ENCODE measurements at places on chromosomes 1 and 21.

DNA sequence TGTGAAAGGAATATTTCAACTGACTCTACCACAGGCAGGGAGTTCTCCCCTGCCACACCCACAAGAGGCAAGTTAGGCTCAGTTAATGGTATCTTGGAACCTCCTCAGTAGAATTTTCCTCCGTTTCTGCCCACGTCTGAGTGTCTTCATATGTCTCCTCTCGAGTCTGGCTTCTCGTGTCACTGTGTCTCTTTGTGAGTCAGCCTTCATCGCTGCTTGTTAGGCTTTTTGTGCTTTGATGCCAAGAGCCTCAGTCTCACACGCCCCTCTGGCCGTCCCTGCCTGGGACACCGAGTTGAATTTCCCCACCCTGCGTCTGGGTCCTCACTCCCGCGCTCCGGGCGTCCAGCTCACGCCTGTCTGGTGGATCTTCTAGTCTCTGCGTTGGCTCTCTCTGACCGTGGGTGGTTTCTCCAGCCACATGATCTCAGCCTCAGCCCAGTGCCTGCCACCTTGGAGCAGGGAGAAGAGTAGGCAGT is 125.7 kb upstream of the GADD45A start:
- DNase-seq = no peak

GRCh38 chr21:41571938-41572510 is 64.1 kb upstream of the TMPRSS2 start:
- DNase-seq = no peak

- no peak for DNase-seq
Measured at GRCh38 chr1:94660994-94661393, 119.4 kb upstream of the F3 start.

DNA sequence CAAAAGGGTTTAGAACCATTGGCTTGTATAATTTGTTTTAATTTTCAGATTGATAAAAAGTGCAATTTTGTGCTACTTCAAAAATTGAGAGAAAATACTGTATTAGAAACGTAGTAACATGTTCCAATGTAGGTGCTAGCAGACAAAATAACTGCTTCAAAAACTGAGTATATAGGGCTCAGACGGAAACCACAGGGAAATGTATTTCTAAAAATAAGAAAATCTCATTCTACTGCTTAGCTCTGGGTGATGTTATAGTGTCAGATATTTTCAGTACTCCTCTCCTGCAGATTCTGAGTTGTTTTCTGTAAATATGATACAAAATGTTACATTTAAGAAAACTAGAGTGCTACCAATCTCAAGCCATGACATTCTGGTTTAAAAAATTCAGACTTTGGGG is 55.4 kb downstream of the KCNK2 start:
- DNase-seq = no peak

GRCh38 chr1:150925080-150925479 is 1.1 kb upstream of the SETDB1 start:
- DNase-seq = no peak

DNA sequence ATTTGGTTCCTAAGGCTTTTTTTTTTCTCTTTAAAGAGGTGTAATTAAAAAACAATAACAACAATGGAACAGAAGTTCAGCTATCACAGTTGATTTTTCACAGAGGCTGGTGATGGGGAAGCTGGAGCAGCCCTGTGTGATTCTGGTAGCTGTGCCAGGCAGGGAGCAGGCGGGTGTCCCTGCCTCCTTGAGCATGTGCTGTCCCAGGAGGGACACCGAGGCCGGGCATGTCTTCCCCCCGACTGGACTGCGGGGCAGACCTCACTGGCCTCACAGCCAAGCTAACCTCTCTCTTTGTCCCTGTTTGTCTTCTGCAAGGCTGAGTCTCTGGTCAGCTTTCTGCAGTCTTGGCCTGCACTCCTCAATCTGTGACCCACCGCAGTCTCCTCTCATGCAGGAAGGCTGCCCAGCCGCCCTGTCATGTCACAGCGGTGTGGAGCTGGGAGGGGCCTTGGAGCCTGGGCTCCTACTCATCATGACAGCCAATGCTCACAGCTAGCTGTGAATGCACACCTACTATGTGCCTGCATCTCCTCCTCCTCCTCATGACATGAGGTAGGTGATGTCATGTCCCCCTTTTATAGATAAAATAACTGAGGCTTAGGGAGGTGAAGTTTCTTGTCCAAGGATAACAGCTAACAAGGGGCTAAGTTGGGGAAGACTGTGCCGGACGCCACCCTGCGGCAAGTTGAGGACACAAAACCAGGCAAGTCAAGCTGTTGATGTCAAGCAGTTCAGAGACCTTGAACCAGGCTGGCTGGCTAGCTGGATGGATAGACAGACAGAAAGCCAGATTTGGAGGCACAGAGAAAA is 10.3 kb upstream of the ACTL8 start:
- no peak for DNase-seq

DNA sequence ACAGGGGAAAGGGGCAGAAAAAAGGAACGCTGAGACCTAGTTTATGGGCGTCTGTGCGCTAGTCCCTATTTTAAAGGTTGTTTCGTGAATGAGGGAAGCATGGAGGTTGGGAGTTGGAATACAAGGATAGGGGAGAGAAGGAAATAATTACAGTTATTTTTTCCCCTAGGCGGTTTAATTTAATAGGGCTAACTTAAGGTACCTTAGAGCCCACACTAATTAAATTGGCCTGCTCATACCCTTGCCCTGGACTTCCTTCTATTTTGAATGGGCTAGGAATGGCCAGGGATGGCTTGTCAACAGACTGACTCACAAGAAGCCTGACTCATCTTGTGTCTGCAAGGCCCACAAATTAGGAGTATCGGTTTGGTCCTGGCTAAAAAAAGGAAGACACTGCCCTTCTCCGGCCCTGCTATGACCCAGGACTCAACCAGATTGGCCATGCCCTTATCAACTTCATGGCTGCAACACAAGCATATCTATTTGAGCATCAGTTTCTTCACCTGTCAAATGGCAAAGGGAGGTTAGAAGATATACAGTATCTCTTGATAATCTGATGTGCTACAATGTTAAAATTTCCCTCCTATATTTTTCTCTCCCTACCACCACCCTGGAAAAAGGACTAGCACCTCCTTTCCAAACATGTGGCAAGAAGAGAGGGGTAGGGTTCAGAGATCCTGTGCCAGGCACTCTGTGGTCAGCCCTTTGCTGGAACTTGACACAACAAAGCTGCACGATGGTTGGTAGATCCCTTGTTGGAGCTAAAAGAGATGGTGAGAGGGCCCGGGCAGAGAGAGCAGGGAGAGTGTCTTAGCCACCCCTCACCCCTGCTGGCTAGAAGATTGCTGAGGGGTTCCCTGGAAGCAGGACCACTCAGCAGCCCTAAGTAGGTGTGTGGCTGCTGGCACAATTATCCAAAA is 2.2 kb upstream of the SSBP3 start:
- peak; percentile 87 for DNase-seq

GRCh38 chr21:44298301-44298700 is 1.6 kb upstream of the PFKL start:
- no peak for DNase-seq

GRCh38 chr21:34072145-34073031 is 990 bp upstream of the MRPS6 start:
- no peak for DNase-seq

GRCh38 chr1:151294742-151295462 is 12.8 kb downstream of the ZNF687 start:
- no peak for DNase-seq

DNA sequence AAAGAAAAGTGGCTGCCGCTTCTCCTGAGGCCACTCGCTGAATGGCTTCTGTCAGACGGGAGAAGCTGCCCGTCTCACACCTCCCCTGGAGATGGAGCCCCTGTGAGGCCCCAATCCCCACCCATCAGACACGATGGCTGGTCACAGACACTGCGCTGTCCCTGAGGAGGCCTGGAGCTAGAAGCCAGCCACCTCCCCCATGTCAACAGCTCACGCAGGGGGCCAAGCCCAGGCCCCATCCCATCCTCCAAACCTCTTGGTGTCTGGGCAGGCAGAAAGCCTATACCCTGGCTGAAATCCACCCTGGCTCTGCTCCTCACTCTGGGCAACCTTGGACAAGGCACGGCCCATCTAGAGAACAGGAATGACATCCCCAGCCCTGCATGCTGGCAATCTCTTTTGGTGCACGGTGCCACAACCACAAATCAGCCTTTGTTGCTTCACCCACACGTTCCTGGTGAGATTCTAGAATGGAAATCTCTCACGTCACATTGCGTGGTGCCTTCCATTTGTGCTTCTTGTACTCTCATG is 273.9 kb upstream of the VAMP3 start:
- no peak for DNase-seq

DNA sequence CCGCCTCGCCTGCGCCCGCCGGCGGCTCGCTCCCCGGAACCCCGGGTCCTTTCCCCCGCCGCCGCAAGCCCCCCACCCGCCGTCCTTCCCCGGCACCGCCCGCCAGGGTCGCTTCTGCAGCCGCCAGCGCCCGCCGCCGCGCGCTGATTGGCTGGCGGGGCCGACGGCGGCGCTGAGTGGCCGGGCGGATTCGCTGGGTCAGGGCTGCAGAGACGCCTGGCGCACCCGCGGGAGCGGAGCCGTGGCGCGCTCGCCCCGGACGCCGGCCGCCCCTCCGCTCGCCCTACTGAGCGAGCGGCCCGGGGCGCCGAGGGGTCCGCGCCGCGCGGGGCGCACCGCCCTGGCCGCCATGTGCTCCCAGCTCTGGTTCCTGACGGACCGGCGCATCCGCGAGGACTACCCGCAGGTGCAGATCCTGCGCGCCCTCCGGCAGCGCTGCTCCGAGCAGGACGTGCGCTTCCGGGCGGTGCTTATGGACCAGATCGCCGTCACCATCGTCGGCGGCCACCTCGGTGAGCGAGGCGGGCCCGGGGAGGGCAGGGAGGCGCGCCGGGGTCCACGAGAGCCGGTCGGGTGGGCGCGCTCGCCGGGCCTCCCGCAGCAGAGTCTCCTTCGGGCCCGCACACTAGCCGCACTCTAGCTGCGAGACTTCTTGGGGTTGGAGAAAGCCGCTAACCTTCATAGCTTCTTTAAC is at the start of gene RIMKLA:
RIMKLA (plus strand) TSS at position 207 of the 694 bp plus-strand sequence; CDS start at position 350, 143 bp downstream.
- no peak for DNase-seq

DNA sequence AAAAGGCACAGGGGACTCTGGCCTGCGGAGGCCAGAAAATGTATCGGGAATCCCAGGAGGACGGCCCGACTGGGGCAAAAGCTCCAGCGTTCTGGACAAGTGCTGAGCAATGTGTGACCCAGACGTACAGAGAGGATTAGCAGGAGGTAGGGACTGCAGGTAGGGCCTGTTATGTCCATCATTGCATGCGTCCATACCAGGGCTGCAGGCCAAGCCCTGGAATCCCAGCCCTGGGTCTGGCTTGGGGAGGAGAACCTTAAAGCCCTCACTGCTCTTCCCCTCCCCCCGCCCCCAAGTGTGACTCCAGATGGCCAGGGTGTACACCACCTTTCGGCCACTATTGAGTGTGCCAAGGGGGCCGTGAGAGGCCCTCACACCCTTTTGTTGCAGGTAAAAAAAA is 2.0 kb downstream of the RNF207 start:
- DNase-seq = no peak

DNA sequence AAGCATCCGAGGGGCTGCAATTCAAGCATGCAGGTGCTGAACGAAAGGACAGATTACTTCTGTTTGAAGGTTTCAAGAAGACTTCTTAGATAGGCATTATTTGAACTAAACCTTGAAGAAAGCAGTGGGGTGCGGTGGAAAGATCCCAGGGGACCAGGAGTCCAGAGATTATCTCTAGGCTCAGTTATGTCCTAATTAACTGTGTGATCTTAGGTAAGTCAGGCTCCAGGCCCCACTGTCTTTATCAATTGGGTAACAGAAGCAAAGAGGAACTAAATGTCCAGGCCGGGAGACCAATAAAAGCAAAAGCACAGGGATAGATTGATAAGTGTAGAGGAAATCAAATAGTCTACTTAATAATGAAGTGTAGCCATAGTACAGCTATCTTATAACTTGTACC is 72.9 kb upstream of the CDC42BPA start:
- DNase-seq = no peak

Measured in epithelial cell of prostate (primary cell).